ENCODE measurements at places on chromosomes 5 and 9.

- no peak for DNase-seq
These were observed 32.6 kb downstream of the GABRB2 start for GRCh38 chr5:161513942-161514341.

DNA sequence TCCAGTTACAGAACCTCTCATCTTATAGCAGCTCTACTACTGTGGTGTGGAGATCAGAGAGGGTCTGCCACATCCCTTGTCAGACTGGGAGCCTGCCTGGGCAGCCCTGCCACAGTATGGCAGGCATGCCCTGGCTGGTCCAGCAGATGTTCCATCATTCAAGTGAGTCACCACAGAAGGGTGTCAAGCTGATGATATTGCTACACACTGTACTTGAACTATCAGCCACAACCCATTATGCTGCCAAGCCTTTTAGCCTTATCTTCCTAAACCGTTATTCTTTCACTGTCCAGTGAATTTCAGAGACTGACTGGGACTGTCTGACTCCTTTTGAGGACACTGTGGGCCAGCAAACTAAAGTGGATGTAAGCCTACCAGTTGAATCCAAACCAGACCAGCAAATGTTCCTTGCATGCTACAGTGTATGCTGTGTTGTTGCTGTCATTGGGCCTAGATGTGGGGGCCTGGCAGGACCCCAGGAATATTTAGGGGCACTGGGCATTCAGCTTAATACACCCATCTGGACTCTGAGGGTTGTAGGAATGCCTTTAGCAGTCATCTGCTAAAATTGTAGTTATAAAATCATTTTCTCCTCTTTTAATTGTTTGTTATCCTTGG is 202.6 kb downstream of the NR3C1 start:
- DNase-seq: no peak

DNA sequence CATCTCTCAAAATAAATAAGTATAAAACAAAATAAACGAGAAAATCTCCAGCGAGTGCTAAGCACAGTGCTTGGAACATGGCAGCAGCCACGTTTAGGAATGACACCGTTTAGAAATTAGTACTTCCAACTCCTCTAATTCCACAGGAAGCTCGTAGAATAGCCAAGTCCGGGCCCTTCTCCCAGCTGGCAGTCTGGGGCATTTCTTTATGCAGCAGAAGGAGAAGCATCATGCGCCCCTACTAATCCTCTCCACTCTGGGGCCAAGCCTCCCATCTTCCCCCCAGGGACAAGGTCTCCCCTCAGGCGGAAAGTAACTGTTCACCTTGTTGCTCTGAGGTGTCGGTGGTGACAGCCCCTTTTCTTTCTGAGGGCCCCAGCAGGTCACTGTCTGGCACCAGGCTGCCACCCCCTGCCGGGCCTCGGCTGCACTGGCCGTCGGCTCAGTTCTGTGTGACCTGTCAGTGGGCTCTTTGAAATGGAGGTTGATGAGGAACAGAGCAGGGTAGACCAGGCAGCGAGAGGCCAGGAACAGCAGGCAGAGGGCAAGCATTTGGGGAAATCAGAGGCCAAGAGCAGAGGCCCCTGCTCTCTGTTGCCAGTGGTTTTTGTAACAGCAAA is 113.5 kb upstream of the WWC1 start:
- DNase-seq: no peak

DNA sequence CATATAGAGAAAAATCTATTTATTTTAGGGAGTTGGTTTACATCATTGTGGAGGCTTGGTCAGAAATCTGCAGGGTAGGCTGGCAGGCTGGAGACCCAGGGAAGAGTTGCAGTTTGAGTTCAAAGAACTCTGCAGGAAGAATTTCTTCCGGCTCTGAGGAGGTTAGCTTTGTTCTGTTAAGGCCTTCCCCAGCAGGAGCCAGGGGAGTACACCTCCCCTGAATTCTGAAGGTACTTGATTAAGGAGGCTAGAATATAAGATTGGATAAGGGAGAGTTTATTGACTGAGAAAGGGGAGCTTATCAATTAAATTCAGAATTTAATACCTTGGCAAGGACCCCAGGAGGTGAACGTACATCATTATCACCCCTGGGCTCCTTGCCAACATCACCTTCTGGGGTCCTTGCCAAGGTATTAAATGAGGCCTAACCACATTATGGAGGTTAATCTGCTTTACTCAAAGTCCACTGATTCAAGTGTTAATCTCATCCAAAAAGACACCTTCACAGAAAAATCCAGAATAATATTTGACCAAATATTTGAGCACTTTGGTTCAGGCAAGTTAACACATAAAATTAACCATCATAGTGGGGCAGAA is 351.7 kb downstream of the CWC27 start:
- DNase-seq: no peak

DNA sequence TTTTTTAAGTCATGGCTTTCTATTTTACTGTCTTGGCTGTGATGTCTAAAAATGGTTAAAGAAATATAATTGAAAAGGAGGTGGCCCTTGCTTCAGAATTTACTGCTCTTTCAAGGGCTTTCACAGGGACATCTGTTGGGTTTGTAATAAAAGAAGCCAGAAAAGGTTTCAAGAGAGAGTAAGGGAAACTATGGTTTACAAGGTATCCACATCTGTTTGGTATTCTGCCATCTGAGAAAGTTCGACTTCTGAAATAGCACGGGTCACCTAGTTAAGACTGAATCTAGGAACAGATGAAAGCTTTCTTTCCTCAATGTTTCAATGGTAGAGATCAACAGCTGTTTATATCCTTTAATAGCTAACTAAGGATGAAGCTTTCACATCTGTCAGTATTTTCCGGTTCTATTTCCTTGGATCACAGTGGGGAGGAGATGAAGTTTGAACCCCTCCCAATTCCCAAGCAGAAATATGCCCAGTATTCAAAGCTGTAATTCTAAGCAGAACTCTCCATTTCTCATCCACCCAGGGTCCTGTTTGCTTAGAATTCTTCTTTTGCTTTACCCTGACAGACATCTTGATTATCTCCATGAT is 72.8 kb upstream of the IFNK start:
- no peak for DNase-seq

- no peak for DNase-seq
These were observed 49.5 kb downstream of the AGXT2 start for GRCh38 chr5:34998058-34998789.
